ENCODE measurements at places on chromosomes 1 and 21. TPM values are rescaled to one million over a fixed set of nuclear protein-coding genes. Genes with fewer than 3 reads are reported as not detected.

PGLYRP4 gene
- total RNA-seq: not detected

MTARC2 gene
- 22.2 TPM for total RNA-seq

LEMD1 gene
- total RNA-seq: 0.68 TPM

RASSF5 gene
- total RNA-seq: 42.5 TPM

PLA2G2C gene
- 0.23 TPM for total RNA-seq

EXTL1 gene
- 3.2 TPM for total RNA-seq

KCNH1 gene
- 1.2 TPM for total RNA-seq

KAZN gene
- 12.7 TPM for total RNA-seq

STMN1 gene
- 21.8 TPM for total RNA-seq

- no peaks in the 10 kb centered on the region for H3K4me1 ChIP-seq
- H3K27me3 ChIP-seq: no peaks in the 10 kb centered on the region
- H3K36me3 ChIP-seq: no peaks in the 10 kb centered on the region
- no peak for DNase-seq
- H3K27ac ChIP-seq: no peak overlapping the region
Measured at GRCh38 chr1:62875676-62876075, 91.7 kb downstream of the ATG4C start.

GRCh38 chr1:10730985-10731384 lies 65.5 kb downstream of the CASZ1 start:
- H3K27ac ChIP-seq: no peak overlapping the region
- H3K27me3 ChIP-seq: no peaks in the 10 kb centered on the region
- H3K36me3 ChIP-seq: no peaks in the 10 kb centered on the region
- peaks cover 24% of the 10 kb centered on the region for H3K4me1 ChIP-seq

- H3K27me3 ChIP-seq: no peaks in the 10 kb centered on the region
- no peak overlapping the region for H3K27ac ChIP-seq
- DNase-seq: peak; percentile 68
- H3K4me1 ChIP-seq: no peaks in the 10 kb centered on the region
- no peak overlapping the region for H3K4me3 ChIP-seq
Measured at GRCh38 chr21:36744560-36745231, 45.8 kb downstream of the SIM2 start.

GRCh38 chr1:91783423-91784170 lies 102.4 kb downstream of the TGFBR3 start:
- no peaks in the 10 kb centered on the region for H3K36me3 ChIP-seq
- H3K4me1 ChIP-seq: peaks cover 5% of the 10 kb centered on the region
- H3K27me3 ChIP-seq: no peaks in the 10 kb centered on the region
- H3K4me3 ChIP-seq: no peak overlapping the region
- peak overlapping the region; percentile 52 for H3K27ac ChIP-seq

DNA sequence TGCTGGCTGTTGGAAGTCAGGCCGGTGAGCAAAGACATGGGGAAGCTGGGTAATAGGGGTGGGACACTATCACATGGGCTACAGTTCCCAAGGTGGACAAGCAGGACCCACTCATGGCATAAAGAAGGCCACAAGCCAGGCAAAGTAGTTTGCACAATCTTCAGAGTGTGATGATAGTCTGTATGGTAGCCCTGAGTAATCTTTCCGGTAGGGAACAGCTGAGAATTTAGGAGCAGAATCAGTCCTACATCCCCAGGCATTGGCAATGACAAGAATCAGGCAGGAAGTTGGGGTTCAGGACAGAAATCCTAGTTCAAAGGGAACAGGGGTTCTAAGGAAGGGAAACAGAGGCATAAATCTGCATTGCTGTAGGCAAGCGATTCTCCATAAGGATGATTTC lies 23.9 kb upstream of the SPATA6 start:
- H3K4me3 ChIP-seq: no peak overlapping the region
- H3K4me1 ChIP-seq: no peaks in the 10 kb centered on the region
- H3K27ac ChIP-seq: no peak overlapping the region
- no peak for DNase-seq

GRCh38 chr1:89213347-89213746 lies 14.6 kb upstream of the GBP4 start:
- H3K27ac ChIP-seq: no peak overlapping the region
- H3K4me1 ChIP-seq: no peaks in the 10 kb centered on the region
- no peak for DNase-seq

GRCh38 chr1:1349256-1350012 lies at the start of gene DVL1:
DVL1 (minus strand) TSS chr1:1349418; CDS start chr1:1349065, 353 bp downstream.
- no peaks in the 10 kb centered on the region for H3K27me3 ChIP-seq
- peak; percentile 33 for DNase-seq
- no peaks in the 10 kb centered on the region for H3K36me3 ChIP-seq

DNA sequence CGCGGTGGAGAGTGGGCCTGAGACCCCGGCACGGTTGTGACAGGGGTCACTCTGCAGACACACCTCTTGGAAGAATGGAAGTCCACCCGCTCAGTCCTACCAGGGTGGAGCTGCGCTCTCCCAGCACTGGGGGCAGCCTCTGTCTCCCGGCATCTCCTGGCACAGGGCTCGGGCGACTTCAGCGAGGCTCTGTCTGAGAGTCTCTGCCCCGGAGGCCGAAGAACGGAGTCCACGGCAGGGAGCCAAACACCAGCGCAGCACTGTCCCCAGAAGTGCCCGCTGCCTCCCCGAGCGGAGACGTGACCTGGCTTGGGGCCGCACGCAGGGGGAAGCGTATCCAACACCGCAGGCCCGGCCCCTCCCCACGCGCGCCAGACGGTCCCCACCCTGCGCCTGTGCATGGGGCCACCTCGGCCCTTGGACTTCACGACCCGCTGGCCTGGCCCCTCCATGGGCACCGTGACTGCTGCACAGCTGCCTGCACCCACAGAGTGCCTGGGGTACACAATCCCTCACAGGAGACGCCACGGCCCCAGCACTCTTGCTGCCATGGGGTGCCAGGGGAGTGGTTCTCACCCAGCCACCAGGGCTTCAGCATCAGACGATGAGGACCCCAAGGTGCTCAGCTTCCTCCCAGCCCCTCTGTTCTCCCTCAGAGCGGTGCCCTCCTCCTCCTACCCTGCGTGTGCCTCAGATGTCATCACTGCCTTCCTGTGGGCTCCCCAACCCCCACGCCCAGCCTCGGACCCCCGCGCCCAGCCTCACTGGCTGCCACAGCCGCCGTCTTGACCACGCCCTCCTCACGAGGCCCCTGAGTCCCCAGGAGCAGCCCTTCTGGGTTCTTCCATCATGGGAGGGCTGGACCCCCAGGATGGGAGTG lies 14.9 kb upstream of the RNF223 start:
- H3K27ac ChIP-seq: no peak overlapping the region
- no peaks in the 10 kb centered on the region for H3K27me3 ChIP-seq
- H3K36me3 ChIP-seq: no peaks in the 10 kb centered on the region
- DNase-seq: no peak

GRCh38 chr1:6002714-6003501 lies 10.7 kb upstream of the NPHP4 start:
- H3K36me3 ChIP-seq: no peaks in the 10 kb centered on the region
- no peak for DNase-seq
- H3K27ac ChIP-seq: no peak overlapping the region
- no peak overlapping the region for H3K4me3 ChIP-seq
- H3K27me3 ChIP-seq: no peaks in the 10 kb centered on the region

DNA sequence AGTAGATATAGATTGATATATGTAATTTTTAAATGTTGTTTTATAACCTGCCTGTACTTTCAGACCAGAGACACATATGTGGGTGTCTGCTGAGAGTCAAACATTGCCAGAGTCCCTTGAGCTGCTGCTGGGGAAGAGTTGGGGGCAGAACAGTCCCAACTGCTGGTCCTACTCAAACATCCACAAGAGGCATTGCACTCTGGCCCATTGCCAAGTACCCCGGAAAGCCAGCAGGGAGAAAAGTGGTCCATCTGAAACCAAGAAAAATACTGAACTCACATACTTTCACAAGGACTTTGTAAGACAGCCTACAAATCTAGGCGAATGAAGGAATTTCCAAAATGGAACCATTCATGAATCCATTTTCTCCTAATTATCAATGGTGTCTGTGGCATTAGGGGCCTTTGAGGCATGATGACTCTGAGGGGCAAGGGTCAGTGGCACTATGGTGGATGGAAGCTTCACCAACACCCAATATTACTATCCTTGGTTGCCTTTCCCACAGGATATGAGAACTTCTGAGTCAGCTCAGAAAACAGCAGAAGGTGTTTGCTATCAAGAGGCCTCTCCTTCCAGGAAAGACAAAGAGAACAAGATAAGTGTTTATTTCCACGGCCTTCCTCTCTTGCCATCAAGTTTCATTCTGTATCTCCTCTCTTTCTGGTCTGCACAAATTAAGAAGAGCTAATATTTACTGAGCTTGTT lies 7.3 kb upstream of the TBX15 start:
- no peak overlapping the region for H3K27ac ChIP-seq
- DNase-seq: no peak
- no peaks in the 10 kb centered on the region for H3K4me1 ChIP-seq
- H3K36me3 ChIP-seq: no peaks in the 10 kb centered on the region
- no peak overlapping the region for H3K4me3 ChIP-seq

DNA sequence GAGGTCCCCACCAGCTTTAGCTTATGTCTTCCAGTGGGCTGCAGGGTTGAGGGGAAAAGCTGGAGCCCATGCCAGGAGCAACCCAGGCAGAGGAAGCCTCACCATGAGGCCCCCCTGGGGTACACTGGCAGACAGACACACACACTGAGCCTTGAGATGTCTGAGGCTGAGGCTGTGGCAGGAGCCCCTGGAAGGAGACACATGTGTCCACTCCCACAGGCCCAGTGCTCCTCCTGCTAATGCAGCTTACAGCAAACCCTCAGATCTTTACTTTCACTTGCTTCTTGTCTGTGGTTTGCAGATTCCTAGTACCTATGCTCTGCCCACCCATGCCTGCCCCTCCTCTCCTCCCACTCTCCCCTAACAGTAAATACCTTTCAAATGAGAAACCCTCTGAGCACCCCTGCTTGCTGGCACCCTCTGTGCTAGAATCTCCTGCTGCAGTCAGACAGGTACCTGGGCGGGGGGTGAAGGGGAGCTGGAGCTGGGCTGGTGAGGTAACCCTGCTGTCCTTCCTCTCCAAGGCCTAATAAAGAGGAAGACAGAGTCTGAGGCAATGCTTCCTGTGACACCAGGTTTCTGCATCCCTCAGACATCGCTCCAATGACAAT lies 63.4 kb upstream of the NEK2 start:
- no peaks in the 10 kb centered on the region for H3K36me3 ChIP-seq
- H3K27me3 ChIP-seq: no peaks in the 10 kb centered on the region
- DNase-seq: no peak
- H3K4me3 ChIP-seq: no peak overlapping the region

DNA sequence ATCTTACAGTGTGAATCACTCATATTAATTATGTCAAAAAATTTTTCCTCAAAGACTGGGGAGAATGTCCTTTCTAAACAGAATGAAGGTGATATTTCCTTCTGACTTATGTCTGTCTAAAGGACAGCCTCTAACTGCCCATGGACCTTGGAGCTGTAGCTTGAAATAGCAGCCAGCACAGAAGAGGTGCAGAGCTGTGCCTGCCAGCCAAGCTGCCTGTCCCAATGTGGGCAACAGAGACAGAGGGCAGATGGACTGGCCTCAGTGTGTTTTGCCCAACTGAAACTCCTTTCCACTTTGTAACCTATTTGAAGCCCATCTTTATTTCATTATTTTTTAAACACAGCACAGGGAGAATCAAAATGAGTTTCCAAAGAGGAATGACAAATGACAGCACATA lies 97.6 kb upstream of the DYNLT5 start:
- no peaks in the 10 kb centered on the region for H3K36me3 ChIP-seq
- H3K4me3 ChIP-seq: no peak overlapping the region
- no peak for DNase-seq
- no peaks in the 10 kb centered on the region for H3K4me1 ChIP-seq
- H3K27me3 ChIP-seq: no peaks in the 10 kb centered on the region

DNA sequence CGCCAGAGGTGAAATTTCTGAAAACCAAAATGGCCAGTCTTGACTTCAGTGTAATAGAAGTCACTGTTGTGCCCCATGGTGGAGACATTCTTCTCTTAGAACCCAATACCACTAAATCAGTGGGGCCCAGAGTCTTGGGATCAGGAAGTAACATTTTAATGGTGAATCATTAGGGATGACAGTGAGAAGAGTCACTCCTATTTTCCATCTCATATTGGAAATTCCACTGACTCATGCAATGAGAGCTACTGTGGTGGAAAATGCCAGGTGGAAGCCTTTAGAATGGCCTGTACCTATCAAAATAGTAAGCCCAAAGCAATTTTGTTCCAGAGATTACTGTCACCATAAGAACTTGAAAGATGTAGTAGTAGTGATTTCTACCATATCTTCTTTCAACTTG lies 20.6 kb upstream of the PPM1J start:
- H3K27me3 ChIP-seq: no peaks in the 10 kb centered on the region
- no peak overlapping the region for H3K4me3 ChIP-seq
- H3K36me3 ChIP-seq: no peaks in the 10 kb centered on the region
- DNase-seq: no peak

- peaks cover 9% of the 10 kb centered on the region for H3K4me1 ChIP-seq
- DNase-seq: no peak
- H3K27me3 ChIP-seq: no peaks in the 10 kb centered on the region
- H3K36me3 ChIP-seq: no peaks in the 10 kb centered on the region
Measured at GRCh38 chr1:16385659-16386453, 18.8 kb downstream of the SZRD1 start.

DNA sequence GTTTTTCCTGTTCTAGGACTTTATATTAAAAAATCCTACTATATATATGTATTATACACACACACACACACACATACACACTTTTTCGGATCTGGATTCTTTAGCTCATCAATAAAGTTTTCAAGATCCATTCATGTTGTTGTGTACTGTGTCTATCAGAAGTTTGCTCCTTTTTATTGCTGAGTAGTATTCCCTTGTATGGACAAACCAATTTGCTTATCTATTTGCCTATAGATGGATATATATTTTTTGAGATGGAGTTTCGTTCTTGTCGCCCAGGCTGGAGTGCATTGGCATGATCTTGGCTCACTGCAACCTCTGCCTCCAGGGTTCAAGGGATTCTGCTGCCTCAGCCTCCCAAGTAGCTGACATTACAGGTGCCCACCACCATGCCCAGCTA lies 20.3 kb upstream of the LIN9 start:
- DNase-seq: no peak
- no peak overlapping the region for H3K4me3 ChIP-seq
- no peaks in the 10 kb centered on the region for H3K36me3 ChIP-seq
- no peak overlapping the region for H3K27ac ChIP-seq
- no peaks in the 10 kb centered on the region for H3K27me3 ChIP-seq

DNA sequence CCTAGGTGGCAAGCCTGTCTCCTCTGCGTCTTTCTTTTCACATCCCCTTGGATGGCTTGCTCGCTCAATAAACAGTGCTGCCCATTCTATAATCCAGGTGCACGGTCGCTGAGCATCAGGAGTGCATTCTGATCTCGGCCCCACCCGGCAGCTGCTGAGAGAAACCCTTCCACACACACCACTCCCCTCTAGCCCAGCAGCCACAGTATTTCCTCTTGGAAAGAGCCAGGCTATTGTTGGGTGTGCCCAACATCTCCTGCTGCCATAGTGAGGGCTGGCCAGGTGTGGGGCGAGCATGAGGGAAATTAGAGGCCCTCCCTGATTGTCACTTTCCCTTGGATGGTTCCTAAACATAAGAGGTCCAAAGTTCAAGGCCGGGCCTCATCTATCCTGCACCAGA lies 24.7 kb downstream of the GPA33 start:
- H3K27me3 ChIP-seq: no peaks in the 10 kb centered on the region
- H3K4me1 ChIP-seq: no peaks in the 10 kb centered on the region
- no peaks in the 10 kb centered on the region for H3K36me3 ChIP-seq
- no peak overlapping the region for H3K4me3 ChIP-seq
